ENCODE measurements at places on chromosomes 16 and 17.

DNA sequence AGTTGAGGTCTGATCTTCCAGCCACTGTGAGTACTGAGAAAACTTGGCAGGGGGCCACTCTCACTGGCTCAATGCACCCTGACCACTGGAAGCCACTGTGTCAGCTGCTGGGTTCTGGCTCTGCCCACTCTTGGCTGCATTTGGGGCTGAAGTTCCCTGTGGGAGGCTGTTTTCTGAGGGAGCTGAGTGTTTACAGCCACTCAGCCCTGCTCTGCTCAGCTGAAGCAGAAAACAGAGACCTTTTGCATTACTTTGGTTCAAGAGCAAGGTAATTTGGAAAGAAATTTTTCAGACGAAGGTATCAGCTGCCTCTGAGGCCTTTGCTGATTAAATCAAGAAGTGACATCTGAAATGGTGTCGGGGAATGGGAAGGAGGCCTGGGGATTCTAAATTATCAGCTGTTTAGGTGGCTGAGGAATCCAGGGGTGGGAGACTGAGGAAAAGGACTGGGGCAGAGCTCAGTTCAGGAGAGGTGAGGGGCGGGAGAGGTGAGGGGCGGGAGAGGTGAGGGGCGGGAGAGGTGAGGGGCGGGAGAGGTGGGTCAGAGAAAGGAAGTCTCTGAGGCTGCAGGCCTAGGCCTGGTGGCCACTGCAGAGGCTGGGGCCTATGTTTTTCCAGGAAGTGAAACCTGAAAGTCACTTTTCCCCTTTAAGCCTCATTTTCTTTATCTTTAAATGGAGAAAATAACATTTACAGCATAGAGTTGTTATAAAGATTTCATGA lies at the start of gene ACSM5:
Gene ACSM5, plus strand, starts transcription at position 137 of the 723 bp plus-strand sequence. CDS start 1,951 bp downstream, outside the sequence.
- no peak for DNase-seq

DNA sequence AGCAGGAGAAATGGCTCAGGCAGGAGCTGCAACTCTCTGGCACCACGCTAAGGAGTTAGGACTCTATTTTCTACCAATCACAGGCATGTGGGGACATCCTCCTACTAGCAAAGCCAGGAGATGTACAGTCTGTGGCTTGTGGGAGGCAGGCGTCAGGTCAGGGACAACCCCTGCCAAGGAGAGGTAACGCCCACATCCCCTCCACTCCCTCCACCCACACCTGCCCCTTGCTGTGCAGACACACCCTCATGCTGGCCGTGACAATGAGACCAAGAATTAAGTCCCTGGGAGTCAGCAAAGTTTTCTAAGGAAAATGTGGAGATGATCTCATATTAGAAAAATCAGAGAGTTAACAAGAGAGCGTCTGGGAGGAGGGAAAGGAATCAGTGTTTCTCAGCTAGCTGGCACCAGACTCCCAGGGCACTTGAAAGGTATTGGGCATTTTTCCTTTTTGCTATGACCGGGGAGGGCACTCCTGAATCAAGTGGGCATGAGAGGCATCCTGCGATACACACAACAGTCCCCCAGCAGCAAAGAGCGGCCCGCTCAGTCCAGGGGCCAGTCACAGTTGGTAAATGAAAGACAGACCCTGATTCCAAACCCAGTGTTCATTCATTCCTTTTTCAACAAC lies 87.3 kb upstream of the RPL38 start:
- DNase-seq: no peak

DNA sequence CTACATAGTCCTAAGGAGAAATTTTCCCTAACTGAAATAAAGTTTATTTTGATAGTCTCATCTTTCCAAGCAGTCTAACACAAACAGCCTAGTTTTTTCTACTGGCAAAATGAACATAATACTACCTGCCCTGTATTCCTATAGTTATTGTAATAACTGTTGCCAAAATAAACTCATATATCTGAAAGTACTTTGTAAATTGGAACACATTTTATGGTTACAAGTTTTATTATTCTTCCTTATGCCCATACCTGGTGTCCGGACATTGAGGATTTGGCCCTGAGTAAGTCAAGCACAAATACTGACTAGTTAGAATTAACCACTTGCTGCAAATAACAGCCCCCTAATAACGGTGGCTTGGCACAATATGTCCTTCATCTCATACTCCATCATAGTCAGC lies 120.4 kb upstream of the TOM1L1 start:
- no peak for DNase-seq

DNA sequence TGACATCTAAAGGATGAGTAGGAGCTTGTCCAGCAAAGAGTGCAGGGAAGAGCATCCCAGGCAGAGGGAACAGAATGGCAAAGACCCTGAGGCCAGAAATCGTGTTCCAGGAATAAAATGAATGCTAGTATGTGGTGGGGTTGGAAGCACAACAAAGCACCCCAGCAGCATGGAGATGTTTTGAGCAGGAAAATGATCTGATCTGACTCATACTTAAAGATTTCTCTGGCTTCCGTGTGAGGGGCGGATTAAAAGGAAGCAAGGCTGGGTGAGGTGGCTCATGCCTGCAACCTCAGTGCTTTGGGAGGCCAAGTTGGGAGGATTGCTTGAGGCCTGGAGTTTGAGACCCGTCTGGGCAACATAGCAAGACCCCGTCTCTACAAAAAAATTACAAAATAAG lies 2.3 kb downstream of the SLC5A11 start:
- no peak for DNase-seq

DNA sequence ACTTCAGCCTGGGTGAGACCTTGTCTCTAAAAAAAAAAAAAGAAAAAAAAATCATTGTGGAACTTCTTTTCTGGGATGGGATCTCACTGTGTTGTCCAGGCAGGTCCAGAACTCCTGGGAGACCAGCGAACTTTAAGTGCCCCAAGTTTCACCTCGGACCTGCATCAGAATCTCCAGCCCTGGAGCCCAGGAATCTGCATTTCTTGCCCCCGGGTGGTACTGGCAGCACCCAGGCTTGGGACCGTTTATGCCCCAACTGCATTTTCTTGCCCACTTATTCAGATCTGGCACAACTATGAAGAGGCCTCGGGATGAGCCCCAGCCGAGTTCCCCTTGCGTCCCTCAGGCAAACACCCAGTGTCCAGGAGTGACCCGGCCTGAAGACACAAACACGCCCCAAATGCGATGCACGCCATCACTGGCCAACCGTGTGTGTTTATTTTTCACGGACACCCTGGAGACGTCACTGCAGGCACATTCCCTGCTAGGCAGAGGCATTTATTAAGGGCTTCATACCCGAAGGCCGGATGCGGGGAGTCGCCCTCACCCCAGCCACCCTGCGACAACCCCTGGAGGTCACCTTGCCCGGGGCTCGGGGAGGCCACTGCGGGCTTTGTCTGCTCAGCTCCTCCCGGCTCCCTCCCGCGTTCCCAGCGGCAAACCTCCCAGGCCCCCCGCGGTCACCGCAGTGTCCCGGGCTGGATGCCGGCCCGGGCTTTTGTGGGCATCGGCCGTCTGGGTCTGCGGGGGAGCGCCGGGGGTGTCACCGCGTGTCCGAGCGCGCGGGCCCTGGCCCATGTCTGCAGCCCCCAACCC lies 684 bp upstream of the SPIRE2 start:
- DNase-seq: no peak

GRCh38 chr17:10247810-10248209 lies 49.4 kb upstream of the GAS7 start:
- DNase-seq: no peak
